ENCODE measurements at places on chromosomes 2 and 18.

DNA sequence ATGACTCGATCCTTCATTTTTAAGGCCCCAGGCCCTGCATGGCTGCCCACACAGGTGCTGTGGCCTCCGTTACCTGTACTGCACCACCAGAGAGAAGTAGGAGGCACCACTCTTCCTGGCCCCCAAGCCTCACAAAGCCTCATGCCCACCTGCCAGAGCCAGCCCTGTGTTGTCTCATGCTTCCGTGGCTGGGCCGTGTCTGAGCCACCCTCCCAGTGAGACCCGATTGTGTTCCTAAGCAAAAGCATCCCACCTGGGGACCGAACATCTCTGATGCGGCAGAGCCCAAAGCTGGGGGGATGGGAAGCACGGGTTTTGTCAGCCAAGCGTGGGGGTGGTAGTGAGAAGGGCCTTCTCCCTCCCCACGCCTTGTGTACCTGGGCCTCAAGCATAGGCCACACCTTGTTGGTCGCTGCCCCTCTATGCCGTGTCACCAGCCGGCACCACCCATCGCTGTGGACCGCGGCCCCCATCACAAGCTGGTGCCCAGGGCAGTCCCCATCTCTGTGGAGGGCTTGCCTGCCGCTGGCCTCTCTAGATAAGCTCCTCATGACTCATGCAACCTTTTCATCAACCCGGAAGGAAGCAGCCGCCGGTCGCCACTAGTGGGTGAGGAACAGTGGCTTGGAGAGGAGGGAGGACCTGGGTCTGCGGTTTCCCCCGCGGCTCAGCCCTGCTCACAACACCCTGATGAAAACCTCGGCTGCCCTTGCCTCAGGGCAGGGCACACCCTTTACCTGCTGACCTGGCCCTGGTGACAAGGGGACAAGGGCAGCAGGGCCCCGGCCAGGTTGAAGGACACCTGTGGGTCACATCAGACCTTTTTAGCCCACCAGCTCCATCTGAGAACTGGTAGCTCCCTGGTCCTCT lies 2.7 kb upstream of the RNPEPL1 start:
- peak; percentile 61 for DNase-seq

DNA sequence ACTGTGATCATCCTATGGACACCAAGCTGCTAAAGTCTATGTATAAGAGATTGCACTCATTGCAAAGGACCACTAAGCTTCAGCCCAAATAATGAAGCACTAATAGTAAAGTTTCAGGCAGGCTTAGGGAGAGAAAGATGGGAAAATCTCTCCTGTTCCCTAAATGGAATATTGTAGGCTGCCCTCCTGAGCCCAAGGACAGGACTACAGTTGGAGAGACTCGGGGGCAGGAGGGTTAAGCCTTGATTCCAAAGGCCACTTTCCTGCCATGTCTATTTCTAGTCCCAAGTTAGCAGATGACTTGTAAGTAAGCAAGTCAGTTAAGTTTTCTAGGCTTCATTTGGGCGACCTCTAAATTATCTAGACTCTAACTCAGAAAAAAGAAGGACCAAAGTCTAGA lies 9.0 kb downstream of the TMEM247 start:
- DNase-seq = no peak

DNA sequence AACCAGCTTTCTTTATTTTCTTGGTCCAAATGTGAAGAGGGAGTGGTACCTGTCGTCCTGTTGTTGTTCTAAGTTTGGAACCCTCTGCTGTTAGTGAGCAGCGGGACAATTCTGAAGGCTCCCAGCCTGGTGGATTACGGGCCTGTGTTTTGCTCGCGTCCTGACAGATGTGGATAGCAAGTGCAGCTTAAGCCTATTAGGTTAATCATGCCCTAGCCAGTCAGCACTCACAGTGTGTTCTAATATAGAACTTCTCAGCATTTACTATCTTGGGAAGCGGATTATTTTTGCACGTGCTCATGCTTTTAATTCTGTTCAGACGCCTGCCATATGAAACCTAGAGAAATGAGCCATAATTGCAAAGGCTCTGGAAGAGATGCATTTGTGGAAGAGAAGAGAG lies at the start of gene PCARE:
TSS of gene PCARE (minus strand) at position 113 of the 400 bp plus-strand sequence. CDS start 262 bp downstream, outside the sequence.
- no peak for DNase-seq

DNA sequence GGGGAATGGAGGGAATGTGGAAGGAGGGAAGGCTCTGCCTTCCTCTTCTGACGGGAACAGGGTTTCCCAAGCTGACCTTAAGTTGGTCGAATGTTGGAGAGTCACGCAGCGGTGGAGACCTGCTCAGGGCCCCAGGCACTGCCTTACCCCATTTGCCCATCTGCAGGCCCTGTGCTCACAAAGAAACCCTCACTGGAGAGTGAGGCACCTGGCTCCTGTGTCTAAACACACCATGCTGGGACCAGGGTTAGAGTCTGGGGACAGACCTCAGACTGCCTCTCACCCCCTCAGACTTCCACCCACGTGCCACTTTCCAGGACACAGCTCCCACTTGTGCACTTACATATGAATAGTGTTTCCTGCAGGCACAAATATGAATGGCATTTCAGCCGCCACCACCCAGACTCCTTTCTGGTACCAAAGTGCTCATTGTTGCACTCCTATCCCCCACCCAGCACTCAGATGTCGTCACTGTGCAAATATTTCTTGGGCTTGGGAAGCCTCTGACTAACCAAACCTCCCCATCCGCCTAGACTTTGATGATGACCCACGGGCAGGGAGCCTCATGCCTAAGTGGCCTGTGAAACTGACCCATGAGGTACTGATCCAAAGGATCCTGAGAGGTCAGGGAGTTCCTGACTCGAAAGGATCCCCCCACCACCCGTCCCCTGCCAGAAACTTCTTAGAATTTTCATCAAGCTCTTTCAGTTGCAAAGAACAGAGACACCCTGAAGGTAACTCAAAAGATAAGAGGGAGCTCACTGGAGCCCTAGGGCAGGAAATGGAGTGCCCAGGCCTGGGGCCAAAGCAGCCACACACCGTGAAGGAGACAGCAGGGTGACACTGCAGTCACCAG lies 78.3 kb downstream of the STPG4 start:
- DNase-seq = no peak

DNA sequence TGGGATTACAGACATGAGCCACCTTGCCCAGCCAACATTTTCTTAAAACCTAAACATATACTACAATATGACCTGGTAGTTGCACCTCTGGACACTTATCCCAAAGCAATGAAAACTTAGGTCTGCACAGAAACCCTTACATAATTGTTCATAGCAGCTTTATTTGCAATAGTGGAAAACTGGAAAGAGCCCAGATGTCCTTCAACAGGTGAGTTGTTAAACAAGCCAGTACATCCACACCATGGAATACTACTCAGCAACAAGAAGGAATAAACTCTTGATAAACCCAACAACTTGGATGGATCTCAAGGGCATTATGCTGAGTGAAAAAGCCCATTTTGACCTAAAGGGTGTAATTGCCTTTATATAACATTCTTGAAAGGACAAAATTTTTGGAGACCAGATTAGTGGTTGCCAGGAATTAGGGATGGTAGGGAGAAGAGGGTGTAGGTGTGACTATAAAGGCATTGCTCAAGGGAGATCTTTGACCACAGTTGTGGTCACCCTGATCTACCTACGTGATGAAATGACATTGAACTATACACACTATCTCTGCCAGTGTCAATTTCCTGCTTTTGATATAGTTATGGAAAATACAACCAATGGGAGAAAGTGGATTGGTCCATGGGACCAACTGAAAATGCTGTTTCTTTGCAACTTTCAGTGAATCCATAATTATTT lies 11.9 kb upstream of the AMMECR1L start:
- DNase-seq = no peak

DNA sequence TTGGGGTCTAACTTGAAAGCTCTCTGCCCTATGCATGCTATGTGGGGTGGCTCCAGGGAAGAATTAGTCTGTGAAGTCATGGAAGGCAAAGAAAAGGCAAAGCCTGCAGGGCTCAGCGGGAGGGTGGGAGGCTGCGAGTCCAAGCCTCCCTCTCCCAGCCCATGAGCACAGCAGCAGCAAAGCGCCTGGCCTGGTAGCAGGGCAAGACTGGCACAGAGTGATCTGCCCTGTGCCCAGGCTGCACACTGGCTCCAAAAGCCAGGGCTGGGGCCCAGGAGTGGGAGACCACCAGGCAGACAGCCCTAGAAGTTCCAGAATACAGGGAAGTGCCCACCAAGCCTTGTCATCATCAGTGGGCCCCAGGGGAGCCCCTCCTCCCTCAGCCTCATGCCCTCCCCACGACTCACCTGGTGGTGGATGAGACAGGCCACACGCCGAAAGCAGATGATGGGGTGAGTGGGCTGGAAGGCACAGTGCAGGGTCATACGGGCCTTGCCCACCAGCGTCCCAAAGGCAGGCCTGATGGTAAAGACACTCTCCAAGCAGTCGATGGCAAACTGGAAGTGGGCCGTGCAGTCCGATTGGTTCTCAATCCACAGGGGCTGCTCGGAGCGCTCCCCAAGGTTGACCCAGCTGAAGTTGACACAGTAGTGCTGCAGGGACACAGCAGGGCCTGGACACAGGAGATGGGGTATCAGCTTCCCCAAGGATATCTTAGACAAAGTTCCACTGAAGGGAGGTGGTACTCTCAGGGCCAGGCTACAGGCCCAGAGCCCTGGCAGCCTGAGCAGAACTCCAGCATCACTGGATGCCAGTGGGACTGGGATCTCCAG lies 12.1 kb downstream of the CFAP65 start:
- DNase-seq = no peak

GRCh38 chr2:101463911-101464641 lies 10.8 kb downstream of the RFX8 start:
- no peak for DNase-seq
